Inflammatory macrophage treated with lipopolysaccharide for 4 hours (primary cell): ENCODE measurements at places on chromosomes 13 and 19.

GRCh38 chr13:111895896-111896821 is 170.8 kb upstream of the SOX1 start:
- DNase-seq: no peak

DNA sequence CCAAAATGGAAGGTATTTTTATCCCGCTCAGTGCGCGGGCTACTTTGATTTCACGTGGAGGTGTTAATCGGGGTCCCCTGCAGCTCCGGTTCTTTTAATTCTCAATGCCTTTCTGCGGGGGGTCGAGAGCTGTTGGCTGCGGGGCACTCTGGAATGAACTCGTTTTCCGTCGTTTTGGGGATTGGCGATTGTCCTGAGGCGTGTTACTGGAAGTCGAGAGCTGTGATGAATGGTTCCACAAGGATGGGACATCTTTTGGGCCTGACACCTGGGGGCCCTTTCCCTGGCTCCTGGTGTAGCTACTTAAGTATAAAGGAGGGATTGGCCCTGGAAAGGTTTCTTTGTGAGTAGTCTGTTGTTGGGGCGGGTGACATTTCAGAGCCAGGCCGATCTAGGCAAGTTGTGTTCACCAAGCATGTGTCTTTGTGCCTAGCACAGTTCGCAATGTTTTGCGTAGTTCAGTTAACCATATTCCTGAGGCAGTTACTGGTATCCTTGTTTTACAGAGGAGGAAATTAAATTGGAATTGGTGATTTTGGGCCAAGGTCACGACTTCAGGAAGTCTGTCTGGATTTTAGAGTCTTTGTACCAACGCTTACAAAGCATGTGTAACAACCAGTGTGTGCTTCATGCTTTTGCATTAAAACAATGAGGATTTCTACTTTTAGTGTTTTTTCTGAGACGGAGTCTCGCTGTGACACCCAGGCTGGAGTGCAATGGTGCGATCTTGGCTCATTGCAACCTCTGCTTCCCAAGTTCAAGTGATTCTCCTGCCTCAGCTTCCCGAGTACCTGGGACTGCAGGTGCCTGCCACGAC is 846 bp downstream of the RPL13A start:
- no peak for DNase-seq

DNA sequence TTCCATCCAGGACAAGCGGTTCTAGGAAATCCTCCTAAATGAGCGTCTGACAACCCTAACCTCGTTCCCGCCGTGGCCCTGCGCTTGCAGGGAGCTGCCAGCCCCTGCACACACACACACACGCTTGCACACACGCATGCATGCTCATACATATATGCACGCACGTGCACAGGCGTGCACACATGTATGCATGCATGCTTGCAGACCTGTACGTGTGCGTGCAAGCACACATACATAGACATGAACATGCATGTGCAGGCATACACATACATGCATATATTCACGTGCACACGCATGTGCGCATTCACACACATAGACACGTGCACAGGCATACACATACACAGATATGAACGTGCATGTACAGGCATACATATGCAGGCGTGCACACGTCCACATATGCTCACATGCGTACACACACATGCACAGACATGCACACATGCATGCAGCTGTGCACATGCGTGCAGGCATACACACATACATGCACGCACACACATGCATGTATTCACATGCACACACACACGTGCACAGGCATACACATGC is 35.6 kb downstream of the SMIM24 start:
- DNase-seq: no peak

GRCh38 chr19:40163541-40164129 is 27.6 kb upstream of the MAP3K10 start:
- DNase-seq: no peak
